ENCODE measurements at places on chromosomes 4 and X.

- DNase-seq, result no peak
Measured at GRCh38 chr4:150078041-150078578, at the start of gene DCLK2. DCLK2 (plus strand) TSS chr4:150078445; CDS start chr4:150079028, 583 bp downstream.

DNA sequence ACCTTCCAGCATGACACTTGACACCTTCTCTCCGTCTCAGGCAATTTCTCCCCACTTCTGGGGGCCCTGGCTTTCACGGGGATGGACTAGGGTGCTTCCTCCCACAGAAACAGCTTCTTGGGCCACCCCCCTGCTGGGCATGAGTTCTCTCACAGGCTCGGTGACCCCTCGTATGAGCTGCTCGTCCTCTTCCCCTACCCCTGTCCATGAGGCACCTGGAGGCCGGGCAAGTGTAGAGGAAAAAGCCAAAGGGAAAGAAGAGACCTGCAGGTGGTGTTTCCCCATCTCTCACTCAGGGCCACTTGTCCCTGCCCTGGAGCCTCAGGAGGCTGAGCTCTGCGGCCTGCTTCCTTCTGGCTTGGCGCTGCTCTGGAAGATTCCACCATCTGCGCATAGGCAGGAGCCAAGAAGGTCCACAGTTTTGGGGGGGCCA, 1.9 kb upstream of the RGS12 start:
- no peak for DNase-seq

GRCh38 chrX:134294548-134294947, 57.6 kb downstream of the CCDC160 start:
- no peak for DNase-seq

DNA sequence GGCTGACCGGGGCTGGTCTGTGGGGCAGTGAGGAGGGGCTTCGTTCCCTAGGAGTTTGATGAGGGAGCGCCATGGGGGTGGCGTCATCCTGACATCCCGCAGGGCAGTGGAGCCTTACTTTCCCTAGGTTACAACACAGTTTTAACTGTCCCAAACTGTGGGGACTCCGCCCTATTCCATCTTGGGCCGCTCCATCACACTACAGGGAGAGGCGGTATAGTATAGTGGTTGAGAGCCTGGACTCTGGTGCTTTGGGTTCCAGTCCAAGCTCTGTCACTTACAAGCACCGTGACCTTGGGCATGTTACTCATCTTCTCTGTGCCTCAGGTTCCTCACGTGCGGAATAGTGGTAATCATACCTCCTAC, 44.2 kb downstream of the ZNF185 start:
- no peak for DNase-seq

DNA sequence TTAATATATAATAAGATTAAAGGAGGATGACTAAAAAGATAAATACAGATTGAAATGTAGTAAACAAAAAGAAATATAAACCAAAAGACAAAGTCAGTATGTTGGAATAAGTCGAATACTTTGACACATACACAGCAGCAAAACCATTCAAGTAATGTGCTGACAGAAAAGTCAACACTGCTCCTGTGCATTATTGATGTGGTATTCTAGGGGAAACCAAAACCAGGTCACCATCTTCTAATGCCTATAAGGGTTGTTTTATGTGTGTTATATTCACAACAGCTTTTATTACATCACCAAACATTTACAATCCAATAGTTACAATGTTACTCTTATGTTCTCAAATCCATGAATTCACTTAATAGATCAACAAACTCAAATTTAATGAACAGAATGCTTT, 111.8 kb upstream of the DKK2 start:
- no peak for DNase-seq

DNA sequence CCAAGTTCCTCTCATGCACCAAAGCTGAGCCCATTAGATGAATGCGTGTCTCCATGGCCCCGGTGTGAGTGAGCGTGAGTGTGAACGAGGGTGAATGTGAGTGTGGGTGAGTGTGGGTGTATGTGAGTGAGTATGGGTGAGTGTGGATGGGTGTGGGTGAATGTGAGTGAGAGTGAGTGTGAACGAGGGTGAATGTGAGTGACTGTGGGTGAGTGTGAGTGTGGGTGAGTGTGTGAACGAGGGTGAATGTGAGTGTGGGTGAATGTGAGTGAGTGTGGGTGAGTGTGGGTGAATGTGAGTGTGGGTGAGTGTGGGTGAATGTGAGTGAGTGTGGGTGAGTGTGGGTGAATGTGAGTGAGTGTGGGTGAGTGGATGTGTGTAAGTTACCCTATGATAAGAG, 1521.8 kb upstream of the TENM3 start:
- no peak for DNase-seq

DNA sequence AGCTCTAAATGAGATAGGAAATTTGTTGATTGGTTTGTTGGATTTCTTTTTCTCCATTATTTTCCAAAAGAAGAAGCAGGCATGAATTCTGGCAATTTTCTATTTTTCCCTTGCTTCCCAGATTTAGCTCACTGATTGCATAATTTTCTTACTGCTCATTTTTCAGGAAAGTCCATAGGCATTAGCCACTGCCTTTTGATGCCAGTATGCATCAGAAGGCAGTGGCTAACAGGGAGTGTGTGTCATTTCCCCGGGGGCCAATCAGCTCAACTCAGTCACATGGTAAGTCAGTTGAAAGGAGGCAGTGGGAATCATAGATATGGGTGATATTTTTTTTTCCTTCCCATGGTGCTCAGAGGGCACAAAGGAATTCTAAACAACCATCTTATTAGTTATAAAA, 156.7 kb downstream of the TRIML1 start:
- no peak for DNase-seq

GRCh38 chr4:92825791-92826190, 522.0 kb downstream of the GRID2 start:
- no peak for DNase-seq

- no peak for DNase-seq
Measured at GRCh38 chr4:171441300-171441941, 371.8 kb upstream of the GALNTL6 start.

GRCh38 chr4:113563691-113564378, 197.7 kb downstream of the CAMK2D start:
- DNase-seq, result no peak

DNA sequence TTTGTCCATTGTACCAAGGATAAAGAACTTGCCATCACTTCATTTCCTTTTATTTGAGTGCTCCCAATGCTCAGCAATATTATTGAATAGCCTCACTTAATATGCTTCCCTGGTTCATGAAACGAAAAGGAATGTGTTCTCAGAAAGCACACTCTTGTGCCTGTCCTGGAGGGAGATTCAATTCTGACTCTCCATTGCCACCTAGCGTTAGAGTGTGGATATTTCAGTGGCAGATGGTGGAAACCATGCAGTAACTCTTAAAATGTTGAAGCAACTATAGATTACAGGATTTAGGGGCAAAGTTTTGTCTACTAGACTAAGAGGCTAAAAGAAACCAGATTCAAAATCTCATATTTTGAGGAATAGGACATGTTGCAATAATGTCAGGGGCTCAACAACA, 36.0 kb downstream of the GAB3 start:
- DNase-seq, result no peak

DNA sequence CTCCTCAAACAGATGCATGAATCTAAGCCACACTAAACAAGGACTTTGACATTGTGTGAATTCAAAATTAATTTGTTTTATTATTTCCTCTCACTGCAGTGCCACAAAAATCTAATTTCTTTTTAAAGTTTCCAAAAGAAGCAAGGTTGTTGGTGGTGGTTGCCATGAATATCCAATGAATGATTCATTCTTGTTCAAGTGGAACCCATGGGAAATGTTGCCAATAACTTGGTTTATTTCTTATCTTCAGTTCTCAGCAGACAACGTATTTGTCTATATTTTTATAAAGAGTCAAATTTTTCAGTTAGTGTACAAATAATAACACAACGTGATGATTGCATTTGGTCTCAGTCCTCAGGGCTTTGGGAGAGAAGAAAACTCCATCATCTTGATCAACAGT, 309.4 kb upstream of the NOCT start:
- DNase-seq, result no peak

- no peak for DNase-seq
Measured at GRCh38 chrX:43679778-43680177, 23.7 kb downstream of the MAOA start.

DNA sequence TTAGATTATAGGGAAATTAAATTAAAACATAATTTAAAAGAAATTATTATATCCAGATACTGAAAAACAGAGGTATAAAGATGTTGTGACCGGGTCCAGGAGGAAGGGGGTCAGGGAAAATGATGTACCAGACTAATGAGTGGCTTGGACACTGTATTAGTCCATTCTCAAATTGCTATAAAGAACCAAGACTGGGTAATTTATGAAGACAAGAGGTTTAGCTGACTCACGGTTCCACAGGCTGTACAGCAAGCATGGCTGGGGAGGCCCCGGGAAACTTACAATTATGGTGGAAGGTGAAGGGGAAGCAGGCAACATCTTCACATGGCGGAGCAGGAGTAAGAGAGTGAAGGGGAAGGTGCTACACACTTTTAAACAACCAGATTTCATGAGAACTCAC, 3.4 kb upstream of the FAM9B start:
- DNase-seq, result no peak
